ENCODE measurements at places on chromosomes 5 and 9. TPM values are rescaled to one million over a fixed set of nuclear protein-coding genes. Genes with fewer than 3 reads are reported as not detected.
A peak's percentile ranks its signal among the peaks of the same experiment; 100 is the strongest.

Gene LPAR1
- total RNA-seq: 37.3 TPM

GRCh38 chr9:133953976-133954709 lies 38.0 kb downstream of the VAV2 start:
- no peak for DNase-seq

GRCh38 chr5:104789366-104789765 lies 1226.8 kb upstream of the NUDT12 start:
- DNase-seq: peak; percentile 2

DNA sequence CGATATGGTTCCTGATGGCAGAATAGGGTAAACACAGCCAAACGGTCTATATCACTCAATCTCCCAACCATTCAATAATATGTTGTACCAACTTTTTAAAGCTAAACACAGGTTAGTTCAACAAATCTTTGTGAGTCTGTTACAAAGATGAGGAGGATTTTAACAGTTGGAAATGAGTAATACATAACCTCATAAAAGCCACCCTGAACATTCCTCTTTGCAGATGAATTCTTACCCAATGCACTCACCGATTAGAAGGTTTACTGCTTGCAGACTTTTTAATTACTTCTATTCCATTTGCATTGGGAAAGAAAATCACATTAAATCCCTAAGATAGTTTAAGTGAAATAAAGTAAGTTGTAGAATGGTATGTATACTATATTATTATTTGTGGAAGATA lies 23.3 kb upstream of the TRMT10B start:
- no peak for DNase-seq

Gene NEUROG1
- not detected for total RNA-seq

DNA sequence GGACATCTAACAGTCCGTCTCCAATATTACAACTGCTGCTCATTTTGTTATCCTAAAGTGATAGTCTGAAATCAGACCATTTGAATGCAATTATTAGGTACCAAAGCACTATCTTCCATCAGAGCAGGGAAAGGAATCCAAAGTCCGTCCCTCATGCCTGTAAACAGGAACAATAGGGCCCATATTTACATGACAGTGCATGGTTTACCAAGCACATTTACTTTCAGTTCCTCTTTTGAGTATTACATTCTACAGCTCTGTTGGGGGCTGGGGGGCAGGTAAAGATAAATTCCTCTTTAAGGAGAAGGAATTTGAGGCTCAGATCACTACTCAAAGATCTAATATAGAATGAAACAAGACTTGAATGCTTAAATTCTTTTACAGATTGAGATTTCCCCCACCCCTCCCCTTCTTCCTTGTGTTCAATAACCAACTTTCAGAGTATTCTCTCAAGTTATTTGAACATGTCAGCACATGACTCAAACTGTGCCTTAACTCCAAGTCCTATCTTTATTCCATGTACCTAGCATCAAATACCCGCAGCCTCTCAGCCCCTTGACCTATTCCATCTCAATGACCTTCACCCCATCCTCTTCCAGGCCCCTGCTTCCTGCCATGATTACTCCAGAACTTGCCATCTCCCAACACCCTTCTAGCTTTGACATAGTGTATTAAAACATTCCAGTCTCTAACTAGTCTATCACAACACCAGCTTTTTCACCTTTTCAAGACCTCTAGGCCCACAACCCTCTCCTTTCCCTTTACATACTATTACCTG lies 71.0 kb downstream of the BRINP1 start:
- DNase-seq: no peak

DNA sequence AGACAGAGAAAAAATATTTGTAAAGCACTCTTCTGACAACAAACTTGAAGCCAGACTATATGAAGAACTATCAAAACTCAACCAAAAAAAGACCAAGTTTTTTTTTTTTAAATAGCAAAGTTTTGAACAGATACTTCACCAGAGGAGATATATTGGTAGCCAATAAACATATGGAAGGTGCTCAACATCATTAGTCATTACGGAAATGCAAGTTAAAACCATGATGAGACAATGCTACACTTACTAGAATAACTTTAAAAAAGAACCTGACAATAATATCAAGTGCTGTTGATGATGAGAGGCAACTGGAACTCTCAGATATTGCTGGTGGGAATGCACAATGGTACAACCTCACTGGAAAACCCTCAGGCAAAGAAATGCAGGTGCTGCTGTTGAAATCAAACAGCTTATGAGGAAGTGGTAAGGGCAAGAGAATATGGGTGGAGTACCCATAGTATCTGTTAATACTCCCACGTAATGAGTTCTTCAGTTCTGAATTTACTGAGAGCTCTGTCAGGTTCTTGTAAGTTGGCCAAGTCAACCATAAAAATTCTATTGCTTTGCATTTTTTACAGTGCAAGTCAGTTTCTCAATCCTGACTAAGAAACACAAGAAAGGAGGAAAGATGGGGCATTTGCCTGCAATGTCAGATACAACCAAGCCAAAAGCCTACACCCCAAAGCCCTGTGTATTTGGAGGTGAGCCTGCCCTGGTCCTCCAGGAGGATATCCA lies 87.3 kb upstream of the GNAQ start:
- peak; percentile 29 for DNase-seq

Gene PAX5
- total RNA-seq: not detected

Gene PCDHGB2
- 10.7 TPM for total RNA-seq

Gene WNK2
- total RNA-seq: 18.0 TPM

DNA sequence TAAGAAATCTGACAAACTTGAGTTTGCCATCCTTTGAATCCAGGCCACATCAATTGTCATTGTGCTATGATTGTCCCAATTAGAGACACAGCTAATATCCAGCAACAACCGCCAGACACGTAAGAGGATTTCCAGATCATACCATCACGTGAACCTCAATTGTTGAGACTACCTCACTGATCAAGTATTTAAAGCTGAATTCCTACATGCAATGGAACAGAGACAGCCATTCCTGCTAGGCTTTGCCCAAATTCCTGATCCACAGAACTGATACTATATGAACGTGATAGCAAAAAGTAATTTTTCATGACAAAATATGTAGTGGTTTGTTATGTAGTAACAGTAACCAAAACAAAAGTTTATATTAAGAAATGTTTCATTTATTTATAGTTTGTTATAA lies 657.7 kb downstream of the PRR16 start:
- DNase-seq: no peak

Gene PRRC1
- total RNA-seq: 82.8 TPM

Gene SLC6A7
- not detected for total RNA-seq

- no peak for DNase-seq
These were observed 343.4 kb upstream of the CDH6 start for GRCh38 chr5:30849931-30850710.

- no peak for DNase-seq
These were observed 1804.0 kb downstream of the MAT2B start for GRCh38 chr5:165309446-165309845.

DNA sequence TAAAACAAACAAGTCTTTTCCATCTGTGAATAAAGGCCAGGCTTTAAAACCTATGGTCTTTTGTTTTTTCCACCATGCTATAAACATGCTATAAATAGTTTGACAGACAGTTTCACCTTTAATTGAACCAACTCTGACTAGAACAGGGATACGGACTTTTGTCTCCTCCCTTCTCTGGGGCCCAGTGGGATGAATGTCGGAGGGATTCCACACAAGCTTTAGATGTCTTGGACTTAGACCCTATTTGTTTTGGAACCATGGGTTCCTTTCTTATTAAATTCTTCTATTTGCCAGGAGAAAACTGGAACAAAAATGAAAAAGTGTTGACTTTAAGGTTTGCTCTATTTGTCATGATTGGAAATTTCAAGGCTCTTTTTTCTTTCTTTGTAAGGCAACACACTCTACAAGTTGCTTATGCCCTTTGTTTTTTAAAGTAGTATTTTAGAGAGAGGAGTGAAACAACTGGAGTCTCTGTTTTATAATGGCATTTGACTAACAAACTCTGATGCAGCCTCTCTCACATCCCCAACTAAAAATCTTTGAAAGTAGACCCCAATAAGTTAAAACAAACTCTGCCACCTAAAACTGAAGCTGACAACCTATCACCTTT lies 145.3 kb downstream of the MLLT3 start:
- DNase-seq: peak; percentile 48

GRCh38 chr9:83935276-83935935 lies 14.2 kb upstream of the KIF27 start:
- peak; percentile 36 for DNase-seq

Gene TPD52L3
- not detected for total RNA-seq

- no peak for DNase-seq
These were observed 18.7 kb upstream of the PSD2 start for GRCh38 chr5:139776861-139777260.

DNA sequence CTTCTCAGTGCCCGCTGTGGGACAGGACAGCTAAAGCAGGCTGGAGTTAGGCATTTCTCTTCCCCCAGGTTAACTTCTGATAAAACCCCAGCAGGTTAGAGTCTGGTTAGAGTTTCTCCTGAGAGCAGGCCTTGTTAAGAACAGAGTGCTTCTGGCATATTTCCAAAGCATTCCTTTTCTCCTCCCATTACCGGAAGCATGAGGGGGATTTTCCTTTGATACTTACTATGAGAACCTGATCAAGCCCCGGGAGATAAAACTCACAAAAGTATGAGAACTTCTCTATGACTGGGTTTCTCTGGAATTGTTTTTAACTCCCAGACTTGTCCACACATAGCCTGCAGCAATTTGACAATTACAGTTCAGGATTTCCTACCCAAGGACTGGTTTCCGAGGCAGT lies 77.4 kb upstream of the MAST4 start:
- peak; percentile 45 for DNase-seq

Gene PALM2AKAP2
- total RNA-seq: 1.7 TPM

Gene HK3
- total RNA-seq: not detected

Gene TRIM36
- total RNA-seq: 6.2 TPM

Gene DND1
- total RNA-seq: not detected

DNA sequence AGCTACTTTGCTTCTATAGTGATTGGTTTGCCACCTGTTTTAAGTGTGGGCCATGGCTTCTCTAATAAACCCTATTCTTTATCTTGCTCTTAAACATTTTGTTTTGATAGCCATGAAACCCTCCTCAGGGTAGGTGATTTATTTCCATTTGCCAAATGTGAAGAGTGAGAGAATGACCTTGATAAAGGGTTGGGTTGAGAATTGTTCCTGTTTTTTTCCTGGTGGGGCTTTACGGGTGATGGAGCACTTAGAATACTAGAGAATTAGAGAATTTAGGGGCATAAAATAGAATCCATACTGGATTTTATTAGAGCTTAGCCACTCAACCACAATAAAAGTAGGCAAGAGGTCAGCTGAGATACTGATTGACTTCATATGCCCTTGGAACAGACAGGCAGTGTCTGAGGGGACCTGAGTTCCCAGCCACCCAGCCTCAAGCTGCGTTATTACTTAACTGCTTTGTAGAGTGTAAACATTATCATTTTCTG lies 68.9 kb downstream of the COMMD10 start:
- DNase-seq: peak; percentile 4

DNA sequence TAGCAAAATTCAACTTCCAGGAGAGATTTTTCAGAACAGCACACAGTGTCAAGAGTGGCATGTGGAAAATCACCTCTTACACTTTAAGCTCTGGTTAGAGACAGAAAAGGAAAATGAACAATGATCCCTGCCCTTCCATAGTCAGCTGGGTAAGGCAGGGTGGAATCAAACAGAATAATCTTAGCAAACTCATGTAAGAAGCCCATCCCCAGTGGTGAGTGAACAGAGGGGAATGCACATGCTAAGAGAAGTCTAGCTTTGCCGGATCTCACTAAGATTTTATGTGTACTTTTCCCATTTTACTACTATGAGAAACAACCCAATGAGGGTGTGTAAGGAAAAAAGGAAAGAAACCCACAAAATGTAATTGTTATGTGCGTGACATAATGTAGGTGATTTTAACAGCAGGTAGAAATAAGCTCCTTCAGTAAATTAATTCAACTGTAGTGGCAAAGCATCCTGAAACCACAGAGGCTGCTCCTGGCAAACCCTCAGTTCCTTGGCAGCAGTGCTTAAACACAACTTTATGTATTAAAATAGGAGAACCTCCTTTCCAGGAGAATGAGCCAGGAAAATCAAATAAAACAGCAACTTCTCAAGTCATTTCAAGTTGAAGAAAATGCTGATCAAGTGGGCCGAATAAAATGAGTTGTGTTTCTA lies 366.0 kb upstream of the TRPC7 start:
- DNase-seq: no peak

Gene S100Z
- total RNA-seq: not detected

Gene PCAT7
- total RNA-seq: 0.87 TPM

DNA sequence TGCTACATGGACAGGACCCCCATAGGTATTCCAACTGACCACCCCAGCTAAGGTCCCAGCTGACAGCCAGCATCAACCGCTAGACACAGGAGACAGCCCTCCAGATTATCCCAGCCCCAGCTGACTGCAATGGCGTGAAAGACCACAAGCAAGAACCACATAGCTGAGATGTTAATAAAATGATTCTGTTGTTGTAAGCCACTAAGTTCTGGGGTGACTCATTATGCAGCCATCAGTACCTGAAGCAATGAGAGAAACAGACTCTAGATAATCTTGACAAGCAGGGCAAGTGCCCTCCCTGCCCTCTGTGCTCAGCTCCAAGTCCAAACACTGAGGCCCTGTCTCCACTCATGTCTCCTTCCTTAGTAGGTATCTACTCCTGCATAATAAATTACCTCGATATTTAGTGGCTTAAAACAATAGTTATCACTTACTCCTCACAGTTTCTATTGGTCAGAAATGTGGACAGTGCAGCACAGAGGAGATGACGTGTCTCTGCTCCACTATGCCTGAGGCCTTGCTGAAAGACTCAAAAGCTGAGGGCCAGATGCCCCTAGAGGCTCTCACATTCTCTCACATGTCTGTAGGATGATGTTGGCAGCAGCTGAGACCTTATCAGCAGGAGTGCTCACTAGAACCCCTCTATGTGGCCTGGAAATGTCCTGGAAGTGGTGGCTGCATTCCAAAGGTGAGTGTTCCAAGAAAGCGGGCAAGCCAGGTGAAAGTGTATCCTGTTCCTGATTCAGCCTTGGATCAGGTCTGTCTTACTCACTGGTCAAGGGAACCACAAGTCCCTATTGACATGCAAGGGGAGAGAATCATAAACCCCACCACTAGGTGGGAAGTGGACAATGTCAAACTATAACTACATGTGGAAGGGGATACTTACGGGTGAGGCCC lies 2.5 kb downstream of the MGAT1 start:
- DNase-seq: no peak

Gene BTF3
- total RNA-seq: 339 TPM

DNA sequence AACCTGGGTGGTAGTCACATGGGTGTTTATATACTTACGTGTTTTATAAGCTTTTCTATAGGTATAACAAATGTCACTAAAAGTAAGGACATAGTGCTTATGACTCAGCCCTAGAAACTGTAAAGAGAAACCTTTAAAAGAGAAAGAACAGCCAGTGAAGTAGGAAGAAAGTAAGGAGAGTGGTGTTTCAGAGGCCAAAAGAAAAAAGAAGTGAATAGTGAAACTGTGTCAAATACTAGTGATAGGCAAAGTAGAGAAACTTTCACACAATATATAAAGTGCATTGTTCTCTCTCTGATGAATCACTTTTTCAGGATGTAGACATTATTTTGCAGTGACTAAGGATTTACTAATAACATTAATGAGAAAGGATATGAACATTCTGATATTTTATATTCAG lies 74.2 kb upstream of the SUSD1 start:
- DNase-seq: no peak

Gene C9
- not detected for total RNA-seq

- no peak for DNase-seq
These were observed 131.8 kb downstream of the EFNA5 start for GRCh38 chr5:107538805-107539445.

Gene PFN3
- total RNA-seq: not detected
